Stimulated activated CD8-positive, alpha-beta memory T cell treated with anti-CD3 and anti-CD28 coated beads, Interleukin-15, amount 100 ng/mL, for 48 hours (primary cell): ENCODE measurements at places on chromosomes 16 and 17.

DNA sequence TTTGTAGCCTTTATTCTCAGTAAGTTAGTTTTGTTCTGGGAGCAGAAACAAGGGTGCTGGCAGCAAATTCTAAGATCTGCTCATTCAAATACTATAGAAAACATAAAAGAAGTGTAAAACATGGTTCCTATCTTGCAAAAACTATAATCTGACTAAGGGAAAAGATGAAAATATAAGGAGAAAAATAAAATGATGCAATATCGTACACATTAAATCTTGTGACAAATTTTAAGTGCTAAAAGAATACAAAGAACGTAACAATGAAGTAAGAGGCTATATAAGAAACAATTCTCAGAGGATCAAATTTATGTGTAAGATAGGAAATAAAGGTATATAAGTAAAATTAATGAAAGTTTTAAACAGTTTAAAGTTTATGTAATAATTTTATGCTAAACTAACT is 224.6 kb downstream of the CEP112 start:
- DNase-seq, result no peak

- no peak for DNase-seq
These were observed 14.3 kb downstream of the GDPD1 start for GRCh38 chr17:59234631-59235030.

DNA sequence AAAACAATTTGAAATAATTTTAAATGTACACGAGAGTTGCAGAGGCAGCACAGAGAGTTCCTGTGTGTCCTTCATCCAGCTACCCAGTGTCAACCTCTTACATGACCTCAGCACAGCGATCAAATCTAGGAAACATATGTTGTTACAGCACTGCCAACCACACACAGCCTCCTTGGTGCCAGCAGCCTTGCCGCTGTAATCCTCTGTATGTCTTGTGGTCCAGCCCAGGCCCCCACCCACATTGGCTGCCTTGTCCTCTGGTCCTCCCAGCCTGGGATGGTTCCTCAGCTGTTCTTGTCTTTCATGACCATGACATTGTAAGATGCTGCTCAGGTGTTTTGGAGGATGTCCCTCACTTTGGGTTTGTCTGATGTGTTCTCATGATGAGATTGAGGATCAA is 178.0 kb downstream of the RPTOR start:
- DNase-seq, result no peak

DNA sequence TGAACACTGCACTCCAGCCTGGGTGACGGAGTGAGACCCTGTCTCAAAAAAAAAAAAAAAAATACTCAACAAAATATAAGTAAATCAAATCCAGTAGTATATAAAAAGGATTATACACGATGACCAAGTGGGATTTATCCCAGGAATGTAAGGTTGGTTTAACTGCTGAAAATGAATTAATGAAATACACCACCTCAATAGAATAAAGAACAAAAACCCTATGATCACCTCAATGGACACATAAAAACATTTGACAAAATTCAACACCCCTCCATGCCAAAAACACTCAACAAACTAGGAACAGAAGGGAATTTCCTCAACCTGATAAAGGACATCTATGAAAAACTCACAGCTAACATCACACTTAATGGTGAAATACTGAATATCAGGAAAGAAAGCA is 6.6 kb downstream of the MIS12 start:
- no peak for DNase-seq

- DNase-seq, result no peak
These were observed 1.6 kb upstream of the ATP6V0C start for GRCh38 chr16:2511996-2512734.

GRCh38 chr17:57282296-57282695 is 26.0 kb downstream of the MSI2 start:
- no peak for DNase-seq

DNA sequence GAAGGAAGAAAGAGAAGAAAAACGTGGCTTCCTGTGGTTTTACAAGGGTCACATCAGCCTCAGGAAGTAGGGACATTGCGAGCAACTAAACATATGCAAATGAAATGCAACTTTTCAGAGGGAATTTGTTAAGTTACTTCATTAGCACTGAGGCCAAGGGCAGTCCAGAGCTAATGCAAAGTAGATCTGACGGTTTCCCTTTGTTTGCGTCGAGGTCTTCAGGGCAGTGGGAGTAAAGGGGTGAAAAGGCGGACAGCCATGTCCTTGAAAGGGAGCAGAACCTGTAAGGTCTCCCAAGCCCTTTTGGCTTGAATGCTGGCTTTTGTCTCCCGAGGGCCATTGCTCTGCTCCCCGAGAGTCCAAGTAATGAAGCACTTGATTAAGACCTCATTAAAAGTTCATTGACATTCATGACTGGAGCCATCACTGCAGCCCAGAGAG is 85.0 kb downstream of the PMP22 start:
- DNase-seq, result no peak

GRCh38 chr17:74152591-74153455 is 50.7 kb upstream of the RPL38 start:
- DNase-seq, result no peak

- DNase-seq, result no peak
These were observed 1.1 kb upstream of the YBX2 start for GRCh38 chr17:7295230-7296180.

GRCh38 chr17:77654850-77655249 is 303.7 kb upstream of the TNRC6C start:
- no peak for DNase-seq

- no peak for DNase-seq
These were observed 55.2 kb upstream of the IRX5 start for GRCh38 chr16:54875443-54875842.

GRCh38 chr16:76899767-76900166 is 291.2 kb upstream of the MON1B start:
- no peak for DNase-seq

- DNase-seq, result no peak
These were observed 13.6 kb downstream of the CARHSP1 start for GRCh38 chr16:8855051-8855786.

- DNase-seq, result no peak
These were observed 20.2 kb downstream of the HIGD1B start for GRCh38 chr17:44867841-44868240.

DNA sequence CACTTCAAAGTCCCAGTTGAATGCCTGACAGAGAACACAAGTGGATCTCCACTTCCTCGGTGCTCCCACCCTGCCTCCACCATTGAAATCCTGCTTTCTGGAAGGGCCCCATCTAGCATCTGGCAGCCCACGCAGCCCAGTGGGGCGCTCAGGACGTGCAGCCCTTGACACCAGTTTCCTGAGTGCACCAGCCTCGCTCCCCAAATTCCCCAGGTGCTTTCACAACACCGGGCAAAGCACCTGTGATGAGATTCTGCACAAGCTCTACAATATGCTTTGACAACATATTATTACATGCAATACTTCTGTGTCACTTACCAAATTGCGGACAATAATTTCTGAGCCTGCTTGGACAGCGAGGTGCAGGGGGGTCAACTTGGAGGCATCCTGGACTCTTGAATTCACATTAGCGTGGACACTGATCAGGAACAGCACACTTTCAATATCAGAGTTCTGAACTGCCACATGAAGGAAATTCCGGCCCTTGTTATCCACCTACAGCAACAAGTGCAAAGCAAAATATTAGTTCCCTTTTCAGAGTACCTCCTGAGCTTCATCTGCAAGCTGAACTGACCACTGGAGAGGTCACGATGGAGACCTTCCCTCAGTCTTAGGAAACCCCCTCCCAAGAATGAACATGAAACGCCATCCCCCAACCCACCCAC is 33.9 kb downstream of the CYB5D2 start:
- DNase-seq, result peak; percentile 9

GRCh38 chr17:80229011-80229410 is 8.8 kb downstream of the SLC26A11 start:
- no peak for DNase-seq

DNA sequence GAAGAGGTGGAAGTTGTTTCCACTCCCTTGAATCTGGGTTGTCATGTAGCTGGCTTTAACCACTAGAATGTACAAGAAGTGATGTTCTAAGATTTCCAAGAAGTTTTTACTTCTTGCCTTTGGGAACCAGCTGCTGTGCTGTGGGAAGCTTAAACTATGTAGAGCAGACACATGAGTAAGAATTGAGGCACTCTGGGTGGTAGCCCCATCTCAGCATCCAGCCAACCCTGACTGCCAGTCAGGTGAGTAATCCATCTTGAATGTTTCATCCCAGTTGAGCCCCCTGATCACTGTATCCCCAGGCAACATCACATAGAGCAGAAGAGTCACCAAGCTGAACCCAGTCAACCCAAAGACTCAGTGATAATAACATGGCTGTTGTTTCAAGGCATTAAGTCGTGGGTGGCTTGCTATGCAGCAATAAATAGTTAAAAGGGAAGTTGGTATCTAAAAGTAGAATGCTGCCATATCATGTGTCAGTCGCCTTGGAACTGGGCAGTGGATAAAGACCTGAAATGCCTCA is 62.8 kb upstream of the GPR139 start:
- DNase-seq, result no peak

- DNase-seq, result no peak
These were observed 28.6 kb downstream of the EPN2 start for GRCh38 chr17:19265755-19266154.

GRCh38 chr17:75146592-75146991 is 7.7 kb downstream of the JPT1 start:
- no peak for DNase-seq

DNA sequence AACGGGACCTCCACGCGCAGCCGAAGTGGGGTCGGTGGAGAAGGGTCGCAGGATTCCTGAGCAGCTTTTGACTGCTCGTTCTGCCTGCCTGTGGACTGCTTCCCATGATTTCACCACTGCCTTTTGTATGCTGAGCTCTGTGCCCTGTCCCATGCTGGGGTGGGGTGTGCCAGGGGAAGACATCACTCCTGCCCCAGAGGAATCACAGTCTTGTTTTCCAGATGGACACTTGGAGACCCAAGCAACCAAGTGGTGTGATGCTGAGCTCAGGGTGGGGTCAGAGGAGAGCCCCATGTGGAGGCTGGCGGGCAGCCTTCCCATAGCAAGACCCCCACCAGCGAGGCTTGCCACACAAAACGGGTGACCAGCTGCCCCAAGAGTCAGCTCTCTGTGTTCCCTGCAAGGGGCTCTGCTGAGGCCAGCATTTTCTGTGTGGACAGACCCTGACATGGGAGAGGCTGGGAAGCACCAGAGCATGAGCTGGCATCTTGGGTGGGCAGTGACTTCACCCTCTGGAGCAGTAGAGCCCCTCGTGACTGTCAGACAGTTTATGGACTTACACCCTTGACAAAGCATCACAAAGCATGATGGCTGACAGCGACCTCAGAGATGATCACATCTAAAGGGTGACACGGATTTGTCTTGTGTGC is 111.9 kb downstream of the GNAO1 start:
- DNase-seq, result no peak
